ENCODE measurements at places on chromosomes 16 and 17.

DNA sequence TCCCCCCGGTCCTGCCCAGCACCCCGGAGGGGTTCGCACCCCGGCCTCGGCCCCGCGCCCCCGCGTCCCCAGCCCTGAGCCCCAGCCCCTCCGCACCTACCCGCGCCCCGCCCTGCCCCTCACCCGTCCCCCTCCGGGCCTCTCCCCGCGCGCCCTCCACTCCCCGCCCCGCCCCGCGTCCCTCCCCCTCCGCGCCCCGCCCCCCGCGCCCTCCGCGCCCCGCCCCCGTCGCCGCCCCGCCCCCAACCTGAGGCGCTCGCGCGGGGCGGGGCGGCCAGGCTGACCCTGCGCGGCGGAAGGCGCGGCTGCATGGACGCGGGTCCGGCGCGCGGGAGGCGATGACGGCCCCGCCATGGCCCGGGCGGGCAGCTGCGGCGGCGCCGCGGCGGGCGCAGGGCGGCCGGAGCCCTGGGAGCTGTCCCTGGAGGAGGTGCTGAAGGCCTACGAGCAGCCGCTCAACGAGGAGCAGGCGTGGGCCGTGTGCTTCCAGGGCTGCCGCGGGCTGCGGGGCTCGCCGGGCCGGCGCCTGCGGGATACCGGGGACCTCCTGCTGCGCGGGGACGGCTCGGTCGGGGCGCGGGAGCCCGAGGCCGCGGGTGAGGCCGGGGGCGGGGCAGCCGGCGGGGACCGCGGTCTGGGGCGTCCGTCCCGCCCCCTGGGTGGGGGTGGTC lies at the start of gene SPIRE2:
SPIRE2 (plus strand) TSS at position 277 of the 671 bp plus-strand sequence; CDS start at position 353, 76 bp downstream.
- no peak for DNase-seq

GRCh38 chr17:79046916-79047280 lies 22.9 kb downstream of the C1QTNF1 start:
- peak; percentile 28 for DNase-seq

GRCh38 chr17:59349178-59349577 lies 17.7 kb downstream of the YPEL2 start:
- DNase-seq: no peak

DNA sequence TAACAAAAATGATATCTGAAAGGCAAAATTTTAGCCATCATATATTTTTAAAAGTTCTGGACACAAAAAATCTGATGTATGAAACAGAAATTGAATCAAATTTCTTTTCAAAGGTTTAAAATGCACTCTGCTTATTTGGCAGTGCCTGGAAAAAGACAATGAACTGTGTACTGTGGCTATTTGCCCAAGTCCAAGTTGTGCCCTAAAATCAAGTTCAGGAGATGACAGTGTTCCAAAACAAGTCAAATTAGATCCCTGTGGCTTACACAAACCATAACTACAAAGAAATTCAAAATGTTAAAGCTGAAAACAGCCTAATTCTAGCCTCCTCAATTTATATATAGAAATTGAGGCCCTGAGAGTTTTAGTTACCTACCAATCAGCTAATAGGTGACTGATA lies 25.6 kb downstream of the CMC2 start:
- no peak for DNase-seq

Data from chondrocyte (in vitro differentiated cells).